ENCODE measurements at places on chromosomes 7 and 10.

GRCh38 chr7:36602511-36602910 lies 121.8 kb downstream of the AOAH start:
- DNase-seq, result no peak

- DNase-seq, result no peak
Observed at GRCh38 chr7:92763636-92764423, 72.5 kb downstream of the CDK6 start.

- no peak for DNase-seq
Observed at GRCh38 chr7:127899411-127899810, 131.8 kb downstream of the LRRC4 start.

DNA sequence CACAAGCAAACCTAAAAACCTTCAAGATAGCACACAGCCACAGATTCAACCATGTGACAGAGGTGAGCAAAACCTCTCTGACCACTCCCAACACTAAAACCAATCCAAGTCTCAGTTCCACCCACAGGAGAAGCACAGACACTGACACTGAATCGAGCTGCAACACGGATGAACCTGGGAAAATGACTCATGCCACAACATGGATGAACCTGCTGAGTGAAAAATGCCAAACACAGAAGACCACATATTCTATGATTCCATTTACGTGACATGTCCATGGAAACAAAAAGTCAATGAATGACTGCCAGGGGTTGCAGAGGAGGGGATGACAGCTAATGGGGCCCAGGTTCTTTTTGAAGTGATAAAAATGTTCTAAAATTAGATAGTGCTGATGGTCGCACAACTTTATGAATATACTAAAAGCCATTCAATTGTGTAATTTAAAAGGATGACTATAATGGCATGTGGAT lies 22.0 kb downstream of the CYTH3 start:
- no peak for DNase-seq

GRCh38 chr10:100655760-100656421 lies 89.5 kb upstream of the PAX2 start:
- DNase-seq, result no peak

DNA sequence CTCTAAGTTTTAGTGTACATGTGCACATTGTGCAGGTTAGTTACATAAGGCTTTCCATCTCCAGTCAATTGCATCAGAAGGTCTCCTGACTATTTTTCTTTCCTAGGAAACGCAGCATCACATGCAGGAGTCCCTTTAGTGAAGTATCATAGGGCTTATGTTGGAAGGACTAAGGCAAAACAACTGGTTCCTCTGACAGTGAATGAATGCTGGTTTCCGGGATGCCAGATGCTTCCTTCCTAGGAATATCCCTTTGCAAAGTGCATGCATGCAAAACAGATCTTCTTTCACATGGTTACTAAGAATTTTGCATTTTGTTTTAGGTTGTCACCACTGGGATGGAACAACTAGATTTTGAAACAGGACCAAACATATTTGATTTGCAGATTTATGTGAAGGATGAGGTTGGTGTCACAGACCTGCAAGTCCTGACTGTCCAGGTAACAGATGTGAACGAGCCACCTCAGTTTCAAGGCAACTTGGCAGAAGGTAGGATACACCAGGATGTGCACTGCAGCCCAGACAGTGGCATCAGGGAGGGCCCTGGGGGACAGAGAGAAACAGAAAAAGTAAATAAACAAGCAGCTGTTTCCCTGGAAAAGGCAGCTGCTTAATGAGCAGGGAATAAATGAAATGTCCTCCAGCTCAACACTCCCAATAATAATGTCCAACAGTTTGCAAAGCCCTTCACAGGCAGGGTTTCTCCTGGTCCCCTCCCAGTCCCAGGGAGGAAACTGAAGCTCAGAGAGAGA lies 17.8 kb downstream of the CDHR3 start:
- DNase-seq, result no peak
